ENCODE measurements at places on chromosomes 16 and 17.
A peak's percentile ranks its signal among the peaks of the same experiment; 100 is the strongest.

DNA sequence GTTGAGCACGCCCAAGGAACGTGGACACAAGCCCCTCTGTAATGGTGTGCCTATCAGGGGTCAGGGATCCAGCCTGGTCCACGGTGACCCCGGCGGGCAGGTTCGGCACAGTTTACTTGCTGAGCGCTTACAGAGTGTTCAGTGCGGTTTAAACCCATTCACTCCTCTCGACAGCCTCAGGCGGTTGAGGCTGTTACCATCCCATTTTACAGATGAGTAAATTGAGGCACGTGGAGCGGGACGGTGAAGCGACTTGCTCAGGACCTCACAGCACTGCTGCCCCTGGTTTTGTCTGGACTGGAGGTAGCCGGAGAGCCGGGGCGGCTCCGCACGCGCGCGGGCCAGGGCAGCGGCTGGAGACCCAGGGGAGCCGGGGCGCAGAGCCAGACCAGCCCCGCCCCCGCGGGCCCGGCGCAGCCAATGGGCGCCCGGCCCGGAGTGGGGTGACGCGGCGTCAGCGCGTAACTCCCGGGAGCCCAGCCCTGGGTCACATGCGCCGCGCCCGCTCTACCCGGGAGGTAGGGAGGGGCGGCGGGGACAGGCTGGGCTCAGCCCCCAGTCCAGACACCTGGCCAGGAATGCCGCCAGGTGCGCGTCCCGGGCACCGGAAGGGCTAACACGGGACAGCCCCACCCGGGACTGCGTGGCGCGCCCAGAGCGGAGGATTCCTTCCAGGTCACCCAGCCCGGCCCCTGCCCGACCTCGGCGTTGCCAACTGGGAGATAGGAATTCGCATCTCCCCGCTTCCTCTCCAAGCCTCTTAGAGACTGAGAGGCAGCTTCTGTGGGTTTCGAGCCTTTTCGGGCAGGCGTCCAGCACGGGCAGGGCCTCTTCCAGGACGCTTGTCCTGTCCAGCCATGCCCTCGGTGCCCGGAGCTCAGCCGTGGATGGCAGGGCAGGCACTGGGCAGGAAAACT, 3.3 kb upstream of the SREBF1 start:
- DNase-seq = peak; percentile 65

DNA sequence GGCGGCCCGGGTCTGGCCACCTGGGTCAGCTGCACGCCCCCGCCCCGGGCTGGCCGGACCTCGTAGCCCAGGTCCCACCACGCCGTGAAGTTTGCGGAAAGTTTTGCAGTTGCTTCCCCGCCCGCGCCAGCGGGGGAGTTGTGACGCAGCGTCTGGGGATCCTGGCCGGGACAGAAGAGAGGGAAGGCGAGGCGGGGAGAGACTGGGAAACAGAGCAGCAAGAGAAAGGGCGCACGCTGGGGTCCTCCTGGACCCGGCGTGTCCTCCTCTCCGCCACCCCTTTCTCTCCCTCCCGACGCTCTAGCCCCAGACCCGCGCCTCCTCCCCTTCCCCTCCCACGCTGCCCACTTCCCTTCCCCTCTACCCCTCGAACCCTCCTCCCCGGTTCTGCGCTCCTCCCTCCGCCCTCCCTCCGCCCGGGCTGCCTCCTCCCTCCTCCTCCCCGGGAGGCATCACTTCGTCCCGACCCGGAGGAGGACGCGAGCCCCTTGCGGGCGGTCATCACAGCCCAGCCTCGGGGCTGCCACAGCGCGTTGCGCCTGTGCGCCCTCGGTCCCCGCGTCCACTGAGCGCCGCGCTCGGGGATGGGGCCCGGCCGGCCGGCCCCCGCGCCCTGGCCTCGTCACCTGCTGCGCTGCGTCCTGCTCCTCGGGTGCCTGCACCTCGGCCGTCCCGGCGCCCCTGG, at the start of gene MRC2:
Gene MRC2, plus strand, starts transcription at position 452 of the 685 bp plus-strand sequence. Its CDS starts 133 bp downstream, at position 585.
- DNase-seq = no peak

- DNase-seq = no peak
Observed at GRCh38 chr16:57815987-57816745, 13.9 kb upstream of the KIFC3 start.

GRCh38 chr17:82856361-82856760, 16.5 kb upstream of the ZNF750 start:
- DNase-seq = no peak

GRCh38 chr16:54722210-54722676, 208.4 kb upstream of the IRX5 start:
- DNase-seq = no peak

DNA sequence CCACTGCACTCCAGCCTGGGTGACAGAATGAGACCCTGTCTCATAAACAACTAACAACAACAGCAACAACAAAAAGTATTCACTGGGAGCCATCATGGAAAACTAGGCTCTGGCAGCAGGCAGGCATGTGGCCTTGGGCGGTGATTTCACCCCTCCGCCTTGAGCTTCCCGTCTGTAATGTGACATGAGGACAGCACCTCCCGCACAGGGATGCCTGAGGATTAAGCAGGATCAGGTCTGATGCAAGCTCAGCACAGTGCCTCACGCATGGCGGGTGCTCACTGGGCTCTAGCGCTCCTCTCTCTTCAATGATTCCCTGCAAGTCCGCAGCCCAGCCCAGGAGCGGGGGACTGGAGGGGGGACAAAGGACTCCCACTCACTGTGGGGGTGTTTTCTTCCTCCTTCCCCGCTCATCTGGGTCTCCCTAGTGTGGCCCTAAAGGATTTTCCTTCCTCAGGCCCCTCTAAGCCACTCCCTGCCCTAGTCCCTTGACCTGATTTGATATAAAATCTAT, 2.8 kb downstream of the PLCD3 start:
- DNase-seq = no peak

DNA sequence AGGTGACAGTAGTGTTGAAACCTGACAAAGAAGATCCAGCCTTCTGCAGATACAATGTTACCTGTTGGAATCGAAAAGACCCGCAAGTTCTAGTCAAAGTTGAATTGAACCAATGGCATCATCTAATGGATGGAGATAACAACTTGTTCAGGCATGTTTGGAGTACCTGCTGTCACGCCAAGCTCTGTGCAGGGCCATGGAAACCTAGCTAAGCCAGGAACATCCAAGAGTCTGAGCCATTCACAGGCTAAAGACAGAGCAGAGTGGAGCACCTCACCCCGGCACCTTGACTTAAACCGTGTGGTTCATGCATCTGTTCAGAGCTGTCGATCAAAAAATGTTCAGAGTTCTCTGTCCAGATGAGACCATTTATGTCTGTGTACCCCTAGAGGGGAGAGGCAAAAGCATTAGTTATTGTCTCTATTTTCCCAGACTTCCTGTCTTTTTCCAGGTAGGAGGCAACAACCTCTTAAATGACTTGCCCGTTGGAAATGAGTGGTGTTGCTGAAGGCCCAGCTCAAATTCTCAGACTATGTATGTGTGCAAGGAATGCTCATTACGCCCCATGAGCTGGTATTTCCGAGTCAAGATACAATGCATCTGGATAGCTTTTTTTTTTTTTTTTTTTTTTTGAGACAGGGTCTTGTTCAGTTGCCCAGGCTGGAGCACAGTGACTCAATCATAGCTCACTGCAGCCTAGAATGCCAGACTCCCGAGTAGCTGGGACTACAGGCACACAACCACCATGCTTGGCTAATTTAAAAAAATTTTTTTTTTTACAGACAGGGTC, 44.9 kb upstream of the XYLT1 start:
- DNase-seq = no peak

DNA sequence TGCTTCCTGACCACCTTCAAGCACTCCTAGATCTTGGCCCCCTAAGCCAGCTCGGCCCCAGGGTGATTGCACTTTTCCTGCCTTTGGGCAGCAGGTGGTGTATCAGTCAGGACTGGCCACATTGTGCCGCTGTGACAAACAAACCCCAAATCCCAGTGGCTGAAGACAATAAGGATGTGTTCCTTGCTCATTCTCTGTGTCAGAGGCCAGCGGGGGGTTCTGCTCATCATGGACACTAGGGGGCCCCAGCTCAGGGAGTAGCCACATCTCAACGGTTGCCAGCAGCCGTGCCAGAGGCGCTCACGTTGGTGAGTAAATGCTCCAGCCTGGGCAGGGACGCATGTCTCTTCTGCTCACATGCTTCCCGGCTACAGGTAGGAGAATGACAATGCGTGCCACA, 60.4 kb downstream of the ZDHHC7 start:
- DNase-seq = no peak

GRCh38 chr16:15037745-15038144, 18.1 kb downstream of the NTAN1 start:
- no peak for DNase-seq

- DNase-seq = no peak
Observed at GRCh38 chr16:28514246-28514645, 7.6 kb upstream of the IL27 start.

- DNase-seq = no peak
Observed at GRCh38 chr16:84765616-84766580, 53.9 kb upstream of the CRISPLD2 start.

- DNase-seq = no peak
Observed at GRCh38 chr17:62388856-62389255, 8.5 kb downstream of the EFCAB3 start.

- no peak for DNase-seq
Observed at GRCh38 chr17:79944821-79945391, 90.8 kb downstream of the TBC1D16 start.

GRCh38 chr16:641326-642188, at the start of gene MCRIP2:
MCRIP2 (plus strand) TSS chr16:641828; CDS start chr16:641992, 164 bp downstream.
- DNase-seq = no peak

DNA sequence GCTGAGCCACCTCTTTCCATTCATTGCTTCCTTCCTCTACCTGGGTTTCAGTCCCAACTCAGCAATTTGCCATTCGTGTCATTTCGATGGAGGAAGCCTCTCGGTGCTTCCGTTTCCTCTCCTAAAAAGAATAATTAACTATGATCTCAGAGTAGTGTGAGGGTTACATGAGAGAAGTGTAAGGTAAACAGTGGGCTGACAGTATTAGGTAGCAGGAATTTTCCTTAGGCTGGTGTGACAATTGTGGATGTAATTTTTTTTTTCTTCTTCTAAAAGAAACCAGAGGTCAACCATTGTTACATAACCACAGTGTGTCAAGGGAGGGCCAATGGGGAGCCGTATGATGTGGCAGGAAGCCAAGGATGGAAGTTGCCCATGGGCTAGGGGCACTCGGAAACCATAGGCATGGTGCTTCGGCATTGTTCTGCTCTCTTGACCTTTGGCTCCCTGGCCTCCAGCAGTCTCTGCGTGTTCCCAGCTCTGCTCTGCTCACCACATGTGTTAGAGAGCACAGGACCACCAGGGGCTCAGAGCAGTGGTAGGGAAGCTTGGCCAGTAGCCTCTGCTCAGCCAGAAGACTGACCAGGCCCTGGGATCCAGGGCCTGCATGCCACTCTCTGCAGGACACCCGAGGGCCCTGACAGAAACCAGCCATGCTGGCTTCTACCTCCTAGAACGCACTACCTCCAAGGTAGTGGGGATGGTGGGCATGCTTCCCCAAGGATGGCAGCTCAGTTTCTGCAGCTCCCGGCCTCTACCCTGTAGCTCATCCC, 2.0 kb upstream of the TOP2A start:
- DNase-seq = no peak

DNA sequence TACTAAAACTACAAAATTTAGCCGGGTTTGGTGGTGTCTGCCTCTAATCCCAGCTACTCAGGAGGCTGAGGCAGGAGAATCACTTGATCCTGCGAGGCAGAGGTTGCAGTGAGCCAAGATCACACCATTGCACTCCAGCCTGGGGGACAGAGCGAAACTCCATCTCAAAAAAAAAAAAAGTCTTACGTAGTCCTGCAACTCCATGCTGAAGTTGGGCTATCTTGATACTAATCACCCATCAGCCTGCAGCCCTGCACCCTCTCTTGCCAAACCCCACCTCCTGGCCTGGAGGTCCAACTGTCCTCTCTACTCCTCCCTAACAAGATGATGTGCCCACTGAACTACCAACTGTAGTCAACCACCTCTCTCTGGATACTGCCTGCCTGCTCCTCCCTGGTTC, 4.8 kb downstream of the TMEM170A start:
- no peak for DNase-seq

- no peak for DNase-seq
Observed at GRCh38 chr17:74446551-74447500, 14.9 kb downstream of the GPRC5C start.

GRCh38 chr16:34801875-34802274, 1342.5 kb downstream of the TP53TG3F start:
- DNase-seq = no peak

DNA sequence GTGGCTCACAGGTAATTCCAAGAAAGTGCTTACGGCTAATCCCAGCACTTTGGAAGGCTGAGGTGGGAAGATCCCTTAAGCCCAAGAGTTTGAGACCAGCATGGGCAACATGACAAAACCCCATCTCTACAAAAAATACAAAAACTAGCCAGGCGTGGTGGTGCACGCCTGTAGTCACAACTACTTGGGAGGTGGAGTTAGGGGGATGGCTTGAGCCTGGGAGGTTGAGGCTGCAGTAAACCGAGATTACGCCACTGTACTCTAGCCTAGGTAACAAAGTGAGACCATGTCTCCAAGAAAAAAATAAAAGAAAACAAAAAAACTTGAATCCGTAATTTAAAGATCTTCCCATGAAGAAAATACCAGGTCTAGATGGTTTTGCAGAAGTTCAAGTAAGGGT, 5.0 kb downstream of the ICAM2 start:
- no peak for DNase-seq

GRCh38 chr16:77584205-77584859, 138.0 kb upstream of the NUDT7 start:
- no peak for DNase-seq

DNA sequence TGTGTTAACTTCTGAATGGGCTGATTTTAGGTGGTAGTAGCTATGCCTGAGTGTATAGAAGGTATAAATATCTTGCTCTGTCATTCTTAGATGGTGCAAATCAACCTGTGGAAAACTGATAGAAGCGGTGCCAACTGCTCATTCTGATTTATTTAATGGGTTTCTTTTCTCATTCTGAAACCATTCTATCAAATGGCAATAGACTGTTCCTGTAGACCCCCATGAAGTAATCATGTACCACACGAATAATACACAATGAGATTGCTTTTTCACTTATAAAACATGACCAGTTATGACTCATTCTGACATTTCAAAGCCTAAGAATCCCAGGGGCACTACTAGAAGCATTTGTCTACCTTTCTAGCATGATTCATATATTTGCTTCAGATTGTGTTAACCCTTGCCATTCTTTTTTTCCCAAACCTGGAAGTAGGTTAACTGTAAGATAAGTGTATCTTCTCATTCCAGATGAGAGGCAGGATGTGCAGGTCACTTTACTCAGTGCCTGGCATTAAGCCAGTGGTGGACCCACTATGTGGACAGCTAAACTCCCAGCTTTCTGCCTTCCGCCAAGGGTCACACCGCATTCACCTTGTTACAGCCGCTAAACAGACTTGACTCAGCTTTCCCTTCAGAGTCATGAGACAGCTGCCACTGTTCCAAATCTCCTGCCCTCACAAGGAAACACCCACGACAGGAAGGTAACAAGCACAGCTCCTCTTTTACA, 16.4 kb upstream of the SLC16A11 start:
- DNase-seq = no peak

DNA sequence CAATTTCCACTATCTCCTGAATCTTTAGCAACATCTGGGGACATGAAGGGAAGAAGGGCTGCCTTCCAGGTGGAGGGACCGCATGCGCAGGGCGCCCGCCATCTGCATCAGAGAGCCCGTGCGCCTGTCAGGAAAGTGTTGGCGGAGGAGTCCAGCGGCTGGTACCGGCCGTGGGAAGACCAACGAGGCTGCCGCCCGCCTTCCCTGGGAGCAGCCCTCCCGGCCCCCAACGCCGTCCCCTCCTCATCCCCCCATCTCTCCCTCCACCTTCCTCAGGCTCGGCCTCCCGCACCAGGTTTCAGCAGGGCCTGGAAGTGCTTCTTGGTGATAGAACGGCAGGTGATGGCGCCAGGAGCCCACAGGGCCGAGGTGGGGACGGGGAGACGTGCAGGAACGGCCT, 8.8 kb downstream of the CLCN7 start:
- no peak for DNase-seq

GRCh38 chr17:58060596-58061191, 22.5 kb upstream of the DYNLL2 start:
- DNase-seq = no peak
